ENCODE measurements at places on chromosomes 11 and 22. TPM values are rescaled to one million over a fixed set of nuclear protein-coding genes. Genes with fewer than 3 reads are reported as not detected.

- H3K4me1 ChIP-seq: no peaks in the 10 kb centered on the region
- H3K27me3 ChIP-seq: no peaks in the 10 kb centered on the region
- no peak overlapping the region for H3K27ac ChIP-seq
- no peak for DNase-seq
These were observed 9.6 kb downstream of the SMTNL1 start for GRCh38 chr11:57546869-57547475.

DNA sequence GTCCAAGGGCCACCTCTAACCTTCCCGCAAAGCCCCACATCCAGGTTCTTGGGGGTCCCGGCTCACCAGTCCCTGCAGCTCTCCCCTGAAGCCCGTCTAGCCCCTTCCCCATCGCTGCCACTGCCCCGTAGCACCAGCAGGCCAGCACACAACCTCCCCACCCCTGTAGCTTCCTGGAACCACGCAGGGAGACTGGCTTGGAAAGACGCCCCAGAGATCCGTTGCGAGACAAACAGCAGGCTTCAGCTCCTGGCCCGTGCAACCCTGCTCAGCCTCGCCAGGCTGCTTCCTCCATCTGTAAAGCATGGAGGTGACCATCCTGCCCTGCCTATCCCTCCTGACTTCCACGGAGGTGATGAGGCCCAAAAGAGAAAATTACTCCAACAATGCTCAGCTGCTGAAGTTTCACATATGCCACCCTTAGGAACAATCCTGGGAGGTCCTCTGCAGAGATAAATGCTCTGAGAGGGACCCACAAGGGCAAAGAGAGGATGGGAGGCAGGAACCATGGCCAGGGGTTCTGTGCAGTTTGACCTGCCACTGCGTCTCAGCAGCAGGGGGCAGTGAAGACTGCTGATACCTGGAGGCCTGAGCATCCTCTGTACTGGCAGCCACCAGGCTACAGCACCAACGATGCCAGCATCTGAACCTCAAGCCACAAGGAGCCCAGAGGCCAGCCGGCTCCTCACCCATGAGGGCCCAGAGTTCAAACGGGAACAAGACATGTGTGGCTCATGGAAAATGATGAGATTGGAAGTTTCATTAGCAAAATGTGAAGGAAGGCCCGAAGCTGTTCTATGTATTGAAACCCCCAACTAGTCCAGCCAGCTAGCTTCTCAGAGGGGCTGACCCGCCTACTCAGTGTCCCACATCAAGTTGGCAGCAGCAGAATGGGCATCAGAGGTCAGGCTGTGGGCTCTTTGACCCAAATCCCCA is 16.1 kb downstream of the DGCR2 start:
- H3K27me3 ChIP-seq: no peaks in the 10 kb centered on the region
- no peaks in the 10 kb centered on the region for H3K36me3 ChIP-seq
- no peak overlapping the region for H3K27ac ChIP-seq

DNA sequence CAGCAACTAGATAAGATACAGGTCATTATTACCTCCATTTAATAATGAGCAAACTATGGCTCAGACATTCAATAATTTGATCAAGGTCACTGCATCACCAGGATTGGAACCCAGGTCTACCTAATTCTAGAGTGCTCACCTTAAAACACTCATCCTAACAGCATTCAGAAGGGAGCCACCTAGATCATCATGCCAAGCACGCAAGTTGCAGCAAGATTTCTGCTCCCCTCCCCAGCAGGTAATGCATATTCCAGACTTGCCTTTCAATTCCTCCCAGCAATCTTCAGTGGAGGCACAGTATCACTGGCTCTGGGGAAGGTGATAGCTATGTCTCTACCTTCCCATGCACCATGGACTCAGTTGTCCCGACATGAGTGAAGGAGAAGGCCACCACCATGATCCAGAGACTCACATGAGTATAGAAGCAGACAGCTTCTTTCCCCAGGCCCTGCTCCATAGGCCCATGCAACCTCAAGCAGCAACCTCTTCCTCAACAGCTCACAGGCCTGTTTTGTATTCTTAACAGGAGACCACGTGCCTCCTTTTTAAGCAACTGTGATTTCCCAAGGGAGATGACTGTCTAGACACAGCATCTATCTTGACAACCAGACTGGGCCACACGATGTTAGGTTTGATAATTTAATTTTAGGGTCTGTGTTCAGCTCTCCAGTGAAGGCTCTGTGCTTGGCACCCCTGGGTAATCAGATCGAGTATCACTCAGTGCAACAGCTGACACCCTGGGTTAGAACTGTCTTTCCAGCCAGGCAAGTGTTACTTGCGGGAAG is 36.4 kb downstream of the RAB30 start:
- DNase-seq: no peak
- no peak overlapping the region for H3K4me3 ChIP-seq
- H3K4me1 ChIP-seq: peaks cover 20% of the 10 kb centered on the region
- no peaks in the 10 kb centered on the region for H3K36me3 ChIP-seq
- peak overlapping the region; percentile 83 for H3K27ac ChIP-seq

Gene RCOR2
- 0.82 TPM for total RNA-seq

Gene C11orf86
- 21.0 TPM for total RNA-seq

DNA sequence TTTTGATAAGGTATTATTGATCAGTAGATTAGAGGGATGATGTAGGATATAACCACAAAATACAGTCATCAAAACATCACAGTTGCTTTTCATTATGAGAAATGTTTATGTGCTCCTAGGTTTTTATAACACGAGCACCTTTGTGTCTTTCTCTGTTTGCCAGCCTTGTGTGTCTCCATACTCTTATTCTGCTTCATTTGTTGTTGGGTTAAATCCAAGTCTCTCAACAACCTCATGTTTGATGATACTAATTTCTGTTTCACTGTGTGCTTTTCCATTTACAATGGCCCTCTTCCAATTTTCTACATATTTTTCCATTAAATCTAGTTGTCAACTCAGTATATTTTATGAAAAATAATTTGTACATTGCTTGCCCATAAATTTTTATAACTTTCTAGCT is 107.7 kb upstream of the POU2AF2 start:
- H3K36me3 ChIP-seq: no peaks in the 10 kb centered on the region
- no peak overlapping the region for H3K4me3 ChIP-seq
- H3K27ac ChIP-seq: no peak overlapping the region
- H3K4me1 ChIP-seq: no peaks in the 10 kb centered on the region

GRCh38 chr22:39617970-39618757 is 47.6 kb downstream of the CACNA1I start:
- no peak for DNase-seq
- H3K4me1 ChIP-seq: no peaks in the 10 kb centered on the region
- H3K36me3 ChIP-seq: no peaks in the 10 kb centered on the region
- H3K27ac ChIP-seq: no peak overlapping the region

Gene RIMBP3C
- total RNA-seq: not detected

Gene OR52H1
- not detected for total RNA-seq

DNA sequence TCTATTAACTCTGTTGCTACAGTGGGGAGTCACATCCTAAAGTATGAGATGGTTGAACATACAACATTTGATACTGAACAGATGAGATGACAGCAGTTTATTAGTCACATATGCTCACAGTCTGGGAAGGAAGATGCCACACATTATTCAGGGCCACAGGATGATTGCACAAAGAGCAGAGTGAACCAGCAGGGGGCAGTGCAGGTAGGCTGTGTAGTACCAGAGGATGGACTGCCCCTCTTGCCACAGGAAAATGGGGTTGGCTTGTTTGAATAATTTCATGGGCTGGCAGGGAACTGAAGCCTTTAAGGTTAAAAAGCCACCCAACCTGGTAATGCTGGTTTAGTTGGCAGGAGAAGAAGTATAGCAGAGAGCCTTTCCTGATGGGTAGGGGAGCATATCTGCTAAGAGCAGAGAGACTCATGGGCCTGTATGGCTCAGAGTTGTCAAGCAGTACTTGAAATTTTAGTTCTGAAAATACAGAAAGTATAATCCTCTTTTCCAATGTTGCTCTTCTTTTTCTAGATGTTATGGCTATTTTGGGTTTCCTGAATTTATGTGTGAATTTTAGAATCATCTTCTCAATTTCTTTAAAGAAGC is 180.4 kb upstream of the B3GAT1 start:
- peaks cover 11% of the 10 kb centered on the region for H3K27me3 ChIP-seq
- no peak overlapping the region for H3K27ac ChIP-seq
- DNase-seq: peak; percentile 55
- no peaks in the 10 kb centered on the region for H3K4me1 ChIP-seq

Gene TNNT3
- 3.3 TPM for total RNA-seq

Gene EMSY
- 79.6 TPM for total RNA-seq

Gene PANX3
- not detected for total RNA-seq

Gene GTSE1
- total RNA-seq: 1.00 TPM

Measured in transverse colon (tissue), 4 donors.